Activated CD8-positive, alpha-beta memory T cell treated with anti-CD3 and anti-CD28 coated beads for 1 hour (primary cell): ENCODE measurements at places on chromosomes 5 and 9.

GRCh38 chr5:95808686-95809413, 13.7 kb downstream of the GLRX start:
- peak; percentile 58 for DNase-seq

- DNase-seq, result no peak
Measured at GRCh38 chr9:120857902-120858301, 15.2 kb upstream of the PSMD5 start.

- DNase-seq, result no peak
Measured at GRCh38 chr9:69168709-69169217, 5.3 kb upstream of the TJP2 start.

DNA sequence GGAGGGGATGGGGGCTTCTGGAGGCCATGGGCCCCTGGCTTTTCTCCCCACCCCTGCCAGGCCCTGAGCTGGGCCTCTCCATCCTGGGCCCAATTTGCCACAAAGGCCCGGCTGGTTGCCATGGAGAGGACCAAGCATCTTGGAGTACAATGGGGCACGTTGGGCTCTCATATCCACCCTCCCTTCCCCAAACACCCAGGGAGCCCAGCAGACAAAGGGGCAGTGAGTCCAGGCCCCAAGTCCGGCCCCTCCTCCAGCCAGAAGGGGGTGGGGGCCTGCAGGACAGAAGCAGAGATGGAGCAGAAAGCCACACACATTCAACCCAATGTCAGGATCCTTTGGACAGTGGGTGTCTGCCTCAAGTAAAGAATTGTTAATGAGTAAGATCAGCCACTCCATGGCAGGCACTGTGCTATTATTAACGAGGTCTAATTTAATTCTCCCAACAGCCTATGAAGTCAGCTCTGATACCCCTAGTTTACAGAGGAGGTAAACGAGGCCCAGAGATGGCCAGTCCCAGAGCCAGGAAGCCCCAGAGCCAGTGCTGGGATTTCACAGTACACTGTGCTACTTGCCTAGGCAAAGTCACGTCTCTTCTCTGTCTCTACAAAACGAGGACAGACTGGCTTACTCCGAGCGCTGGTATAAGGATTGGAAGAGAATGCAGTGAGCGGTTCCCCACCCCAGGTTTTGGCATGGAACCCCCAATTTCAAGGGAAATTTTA, 2.3 kb downstream of the CRB2 start:
- no peak for DNase-seq

GRCh38 chr5:963673-964531, 44.7 kb upstream of the NKD2 start:
- no peak for DNase-seq

GRCh38 chr5:113902917-113903660, 389.6 kb downstream of the YTHDC2 start:
- DNase-seq, result no peak

DNA sequence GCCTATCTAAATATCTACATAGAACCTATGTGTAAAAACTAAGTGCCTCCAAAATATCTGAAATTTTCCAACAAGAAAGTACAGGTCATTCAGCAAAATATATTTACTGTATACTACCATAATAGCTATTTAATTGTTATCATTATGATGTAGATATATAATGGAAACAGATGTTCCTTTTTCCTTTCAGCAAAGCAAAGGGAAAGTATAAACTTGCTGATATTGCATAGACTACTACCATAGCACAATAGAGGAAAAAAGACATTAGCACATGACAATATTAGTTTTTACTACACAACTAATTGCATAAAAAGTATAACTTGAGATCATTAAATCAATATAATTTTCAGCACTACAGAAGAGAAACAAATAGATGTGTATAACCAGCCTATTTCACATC, 14.9 kb downstream of the NR2F1-AS1 start:
- DNase-seq, result no peak

GRCh38 chr5:35518104-35518503, 99.6 kb upstream of the SPEF2 start:
- no peak for DNase-seq

- DNase-seq, result no peak
Measured at GRCh38 chr9:5750569-5750968, 82.3 kb downstream of the ERMP1 start.

- no peak for DNase-seq
Measured at GRCh38 chr5:54205453-54205852, 104.9 kb downstream of the ARL15 start.

DNA sequence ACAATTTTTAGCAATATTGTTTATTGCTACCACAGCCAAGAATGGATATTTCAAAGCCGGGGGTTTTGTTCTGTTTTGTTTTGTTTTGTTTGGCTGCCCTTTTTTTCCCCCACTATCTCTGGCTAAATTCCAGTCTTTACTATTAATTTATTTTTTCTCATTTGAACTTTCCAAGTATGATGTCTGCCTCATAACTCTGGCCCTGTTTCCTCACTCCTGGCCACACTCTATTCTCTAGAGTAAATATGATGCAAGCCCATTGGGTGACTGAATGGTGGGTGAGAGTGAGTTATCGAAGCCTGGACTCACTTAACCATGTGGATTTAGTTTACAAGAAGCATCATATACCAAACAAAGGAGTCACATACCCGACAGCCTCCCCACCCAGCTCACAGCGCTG, 41.9 kb downstream of the WDR36 start:
- DNase-seq, result no peak

GRCh38 chr5:148085977-148086705, 22.4 kb downstream of the SPINK5 start:
- DNase-seq, result no peak

DNA sequence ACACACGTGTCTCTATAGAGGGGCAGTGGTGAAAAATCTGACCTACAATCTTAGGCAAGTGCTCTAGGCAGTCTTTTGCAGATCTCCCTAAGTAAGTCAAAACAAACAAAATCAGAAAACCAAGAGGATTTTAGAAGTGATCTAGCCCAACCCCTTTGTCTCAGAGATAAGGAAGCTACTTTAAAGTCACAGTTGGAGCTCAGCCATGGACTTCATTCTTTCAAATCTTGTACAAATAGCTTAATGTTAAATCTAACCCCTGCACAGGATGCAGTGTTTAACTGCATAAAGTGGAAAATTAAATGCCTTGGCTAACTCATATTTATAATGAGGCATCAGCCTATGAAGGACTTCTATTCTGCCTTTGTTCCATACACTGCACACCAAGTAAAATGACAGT, 135.1 kb upstream of the RFX3 start:
- DNase-seq, result no peak

DNA sequence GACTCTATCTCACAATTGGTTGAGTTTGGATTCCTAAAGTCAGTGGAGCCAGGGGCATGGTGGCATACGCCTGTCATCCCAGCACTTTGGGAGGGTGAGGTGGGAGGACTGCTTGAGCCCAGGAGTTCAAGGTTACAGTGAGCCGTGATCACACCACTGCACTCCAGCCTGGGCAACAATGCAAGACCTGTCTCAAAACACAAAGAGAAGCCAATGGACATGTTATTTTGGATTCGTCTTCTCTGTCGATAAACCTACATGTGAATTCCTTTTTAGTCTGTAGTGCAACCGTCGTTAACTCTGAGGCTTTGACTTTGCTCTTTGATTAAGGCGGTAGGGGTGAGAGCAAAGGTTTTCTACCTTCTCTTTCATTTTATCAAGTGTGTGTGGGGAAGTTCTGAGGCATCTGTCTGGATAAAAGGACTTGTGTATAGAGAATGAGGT, 142.7 kb downstream of the KDM4C start:
- DNase-seq, result no peak

DNA sequence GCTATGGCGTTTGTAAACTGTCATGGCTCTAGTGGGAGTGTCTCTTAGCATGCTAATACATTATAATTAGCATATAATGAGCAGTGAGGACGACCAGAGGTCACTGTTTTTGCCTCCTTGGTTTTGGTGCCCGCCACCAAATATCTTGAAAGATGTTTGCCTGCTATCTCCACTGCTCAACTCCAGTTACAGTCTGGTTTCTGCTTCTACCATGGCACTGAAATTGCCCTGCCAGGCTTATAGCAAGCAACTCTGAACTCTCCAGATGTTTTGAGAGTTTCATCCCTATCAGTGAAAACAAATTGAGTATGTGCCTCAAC, 122.1 kb upstream of the SPRY4 start:
- DNase-seq, result no peak

- DNase-seq, result no peak
Measured at GRCh38 chr5:16906255-16906654, 29.8 kb downstream of the MYO10 start.

DNA sequence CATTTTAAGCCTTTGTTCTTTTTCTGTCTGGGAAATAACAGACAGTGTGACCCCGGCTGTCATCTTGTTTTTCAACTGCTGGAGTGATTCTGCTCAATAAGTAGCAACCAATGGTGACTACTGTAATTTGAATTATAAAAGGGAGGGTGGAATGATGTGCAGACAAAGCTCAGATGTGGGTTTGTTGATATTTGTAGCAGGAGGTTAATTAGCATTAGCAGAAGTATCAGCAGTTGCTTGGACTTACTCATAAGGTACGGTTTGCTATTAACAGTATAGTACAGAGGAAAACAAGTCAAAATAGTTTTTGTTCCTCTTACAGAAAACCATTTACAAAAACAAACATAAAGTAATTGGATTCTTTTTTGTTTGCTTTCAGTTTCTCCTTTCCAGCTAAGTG, 140.4 kb downstream of the TUSC1 start:
- no peak for DNase-seq

GRCh38 chr5:72290356-72291133, 29.5 kb downstream of the MRPS27 start:
- no peak for DNase-seq

GRCh38 chr9:92716557-92716956, 46.6 kb upstream of the IPPK start:
- peak; percentile 56 for DNase-seq

GRCh38 chr5:33317271-33317670, 123.5 kb upstream of the TARS1 start:
- DNase-seq, result no peak

GRCh38 chr5:67102708-67103107, 93.9 kb downstream of the CD180 start:
- DNase-seq, result no peak

DNA sequence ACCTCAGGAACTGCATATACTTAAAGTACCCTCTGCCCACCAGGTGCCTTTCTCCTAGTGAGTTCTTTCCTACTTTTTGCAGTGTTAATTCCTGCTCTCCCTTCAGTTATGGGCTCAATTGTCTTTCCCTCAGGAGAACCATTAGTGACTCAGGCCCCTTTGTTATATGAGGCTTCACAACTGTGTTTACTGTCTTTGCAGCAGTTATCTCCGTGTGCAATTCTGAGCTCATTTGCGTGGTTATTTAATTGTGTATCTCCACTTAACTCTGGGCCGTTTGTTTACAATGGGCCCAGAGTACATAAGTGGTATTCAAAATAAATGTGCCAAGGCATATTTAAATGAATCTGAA, 9.6 kb downstream of the FBXO38 start:
- DNase-seq, result no peak

- DNase-seq, result no peak
Measured at GRCh38 chr9:129160712-129161533, 17.1 kb downstream of the IER5L start.

DNA sequence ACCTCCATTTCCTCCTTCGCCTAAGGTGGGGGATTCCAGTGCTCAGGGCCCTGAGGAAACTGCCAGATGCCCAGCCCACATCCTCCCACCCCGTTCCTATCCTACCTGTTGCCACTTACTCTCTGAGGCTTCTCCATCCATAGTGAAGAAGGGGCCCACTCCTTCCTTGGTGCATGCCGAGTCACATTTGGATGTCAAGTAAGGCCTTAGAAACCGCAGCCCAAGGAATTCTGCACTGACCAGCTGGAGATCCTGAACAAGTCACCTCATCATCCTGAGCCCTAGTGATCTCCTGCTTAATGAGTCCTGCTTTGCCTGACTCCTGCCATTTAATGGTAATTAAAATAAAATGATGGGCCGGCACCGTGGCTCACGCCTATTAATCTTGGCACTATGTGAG, 6.7 kb upstream of the TNIP1 start:
- no peak for DNase-seq

DNA sequence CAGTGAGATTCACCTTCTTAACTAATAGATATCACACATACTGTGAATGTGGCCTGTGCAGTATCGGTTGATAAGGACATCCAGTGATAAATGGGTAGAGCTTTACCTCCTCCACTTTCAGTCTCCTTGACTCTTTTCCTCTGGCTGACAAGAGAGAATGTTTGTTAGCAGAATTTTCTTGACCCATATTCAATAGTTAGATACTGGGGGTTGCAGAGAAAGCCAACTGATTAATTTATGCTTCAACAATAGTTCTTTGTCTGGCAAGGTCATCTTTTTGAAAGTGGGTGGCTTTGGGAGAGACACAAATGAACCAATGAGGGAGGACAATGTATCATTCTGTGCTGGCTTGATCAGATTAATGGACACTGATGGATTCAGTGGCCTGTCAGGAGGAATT, 30.3 kb downstream of the TTC23L start:
- no peak for DNase-seq

- no peak for DNase-seq
Measured at GRCh38 chr5:61653807-61654580, 321.9 kb downstream of the ZSWIM6 start.

DNA sequence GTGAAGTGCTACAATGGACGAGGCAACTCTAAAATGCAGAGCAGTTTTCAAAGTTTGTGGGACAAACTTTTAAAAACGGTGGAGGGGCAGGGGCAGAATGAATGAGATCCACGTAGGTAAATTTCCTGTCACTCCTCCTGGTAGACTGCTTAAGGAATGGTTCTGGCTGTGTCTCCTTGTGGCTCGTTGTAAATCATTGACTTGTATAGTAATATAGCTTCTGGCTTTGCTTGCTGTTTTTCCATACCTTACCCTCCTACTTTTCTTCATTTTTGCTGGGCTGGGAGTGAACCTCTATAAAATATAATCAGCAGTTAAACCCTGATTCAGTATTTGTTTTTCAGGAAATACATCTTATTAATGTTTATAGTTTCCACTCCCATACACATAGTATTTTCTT, 235.7 kb downstream of the TUSC1 start:
- DNase-seq, result no peak

GRCh38 chr5:149426931-149427330, 47.8 kb upstream of the IL17B start:
- no peak for DNase-seq

- no peak for DNase-seq
Measured at GRCh38 chr5:14011089-14012020, 66.9 kb upstream of the DNAH5 start.

DNA sequence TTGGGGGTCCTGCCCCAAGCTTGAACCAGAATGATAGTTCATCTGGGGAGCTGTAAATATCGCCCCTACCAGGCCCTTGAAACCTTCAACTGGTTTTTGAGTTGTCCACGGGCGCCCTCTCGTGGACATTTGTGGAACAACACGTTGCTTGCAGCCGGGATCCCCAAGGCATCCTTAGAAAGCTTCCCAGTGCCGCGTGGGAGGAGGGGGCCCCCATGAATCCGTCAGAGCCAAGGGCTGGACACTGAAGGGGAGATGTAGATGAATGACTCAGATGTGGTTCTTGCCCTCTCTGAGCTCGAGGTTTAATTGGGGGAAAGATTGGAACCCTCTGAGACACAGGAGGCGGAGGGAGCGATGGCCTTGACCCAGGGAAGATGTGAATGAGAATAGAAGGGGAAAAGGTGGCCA, 31.8 kb upstream of the ORM1 start:
- peak; percentile 62 for DNase-seq

GRCh38 chr5:124599028-124599973, 147.1 kb downstream of the ZNF608 start:
- no peak for DNase-seq
